ENCODE measurements at places on chromosomes 5 and 9.

GRCh38 chr5:88552426-88552825 is 283.8 kb upstream of the TMEM161B start:
- no peak for DNase-seq

DNA sequence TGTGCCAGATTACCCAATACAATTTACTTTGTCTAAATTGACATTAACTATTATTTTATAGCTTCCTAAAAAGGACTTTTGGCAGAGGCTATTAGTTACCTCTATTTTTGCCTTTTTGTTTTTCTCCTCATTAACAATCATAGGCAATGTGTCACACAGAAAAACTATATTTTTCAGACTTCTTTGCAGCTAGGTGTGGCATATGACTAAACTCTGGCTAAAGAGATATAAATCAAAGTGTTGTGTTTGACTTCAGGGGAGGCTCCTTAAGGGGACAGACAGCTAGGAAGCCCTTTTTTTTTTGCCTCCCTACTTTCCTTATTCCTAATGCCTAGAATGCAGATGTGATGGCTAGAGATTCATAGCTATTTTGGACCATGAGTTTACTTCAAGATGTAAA is 19.7 kb upstream of the GCNT4 start:
- no peak for DNase-seq

DNA sequence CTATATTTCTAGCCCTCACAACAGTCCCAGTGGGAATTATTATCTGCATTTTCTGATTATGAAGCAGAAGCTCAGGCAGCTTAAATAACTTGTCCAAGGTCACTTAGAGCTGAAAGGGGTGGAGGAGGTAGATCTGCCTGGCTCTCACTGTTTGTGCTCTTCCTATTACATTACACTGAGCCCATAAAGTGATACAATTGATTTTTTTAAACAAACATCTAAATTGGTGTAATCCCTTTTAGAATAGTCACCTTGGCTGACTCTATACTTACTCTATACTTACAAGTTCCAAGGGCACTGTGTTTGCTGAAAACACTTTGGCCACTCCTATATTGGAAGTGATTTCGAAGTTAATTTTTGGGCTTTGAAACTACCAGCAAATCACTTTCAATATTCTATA is 144.7 kb downstream of the APBA1 start:
- no peak for DNase-seq

DNA sequence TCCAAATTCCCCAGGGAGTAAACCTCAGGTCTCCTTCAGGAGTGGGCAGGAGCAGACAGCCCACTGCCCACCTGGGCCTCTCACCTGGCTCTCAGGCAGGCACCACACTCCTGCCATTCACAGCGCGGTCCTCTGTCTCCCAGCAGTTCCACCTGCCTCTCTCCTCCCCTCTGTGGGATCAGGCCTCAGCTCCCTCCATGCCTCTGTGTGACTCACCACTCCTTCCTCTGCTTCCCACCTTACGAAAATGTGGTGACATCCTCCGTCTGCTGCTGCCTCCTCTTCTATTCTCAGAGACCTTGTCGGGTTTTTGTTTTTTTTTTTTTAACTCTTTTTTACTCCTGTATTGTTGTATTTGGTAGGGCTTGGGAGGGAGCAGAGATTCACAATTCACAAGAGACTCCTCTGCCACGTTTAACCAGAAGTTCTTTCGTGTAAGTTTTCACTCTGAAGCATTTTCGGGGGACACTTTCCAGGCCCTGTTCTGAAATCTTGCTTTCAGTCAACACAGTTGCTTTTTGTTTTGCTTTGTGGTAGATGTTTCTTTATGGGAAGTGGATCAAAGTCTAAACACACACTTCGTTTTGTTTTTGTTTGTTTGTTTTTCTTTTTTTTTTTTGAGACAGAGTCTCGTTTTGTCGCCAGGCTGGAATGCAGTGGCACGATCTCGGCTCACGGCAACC is 21.1 kb upstream of the CDKN2AIPNL start:
- DNase-seq = no peak

- no peak for DNase-seq
Measured at GRCh38 chr9:4086119-4087090, 213.5 kb downstream of the GLIS3 start.

DNA sequence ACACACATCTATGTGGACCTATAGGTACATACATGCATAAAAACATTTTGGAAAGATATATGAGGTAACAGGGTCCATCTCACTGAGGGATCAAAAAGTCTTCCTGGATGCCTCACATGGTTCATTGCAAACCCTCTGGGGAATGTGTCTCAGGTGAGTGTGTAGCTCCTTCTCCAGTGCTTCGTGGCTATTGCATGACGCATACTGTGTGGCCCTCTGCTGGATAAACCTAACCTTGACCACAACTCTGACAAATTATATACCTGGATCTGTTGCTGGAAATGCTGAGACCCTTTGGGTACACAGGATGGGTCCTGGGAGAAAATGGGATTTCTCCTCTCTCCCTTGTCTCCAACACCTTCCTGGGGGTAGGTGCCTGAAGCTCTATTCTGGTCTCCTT is 91.9 kb downstream of the JAKMIP2 start:
- DNase-seq = no peak

- no peak for DNase-seq
Measured at GRCh38 chr5:37816883-37817282, 23.0 kb downstream of the GDNF start.

DNA sequence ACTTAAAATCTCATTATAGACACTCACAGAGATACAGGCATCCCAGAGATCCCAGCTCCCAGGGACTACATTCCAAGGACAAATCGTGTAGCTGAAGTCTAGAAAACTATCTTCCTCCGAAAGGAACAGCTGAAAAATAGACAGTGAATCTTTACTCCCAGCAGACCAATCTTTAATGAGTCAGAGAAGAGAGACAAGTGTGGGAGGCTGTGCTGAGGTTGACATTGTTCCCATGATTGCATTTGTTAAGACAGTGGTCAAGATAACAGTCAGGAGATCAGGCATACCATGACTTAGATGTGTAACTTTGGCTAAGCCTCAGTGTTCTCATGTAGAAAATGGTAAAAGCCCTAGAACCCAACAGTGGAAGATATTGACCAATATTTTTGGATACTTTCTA is 120.7 kb downstream of the PAPPA start:
- DNase-seq = no peak

DNA sequence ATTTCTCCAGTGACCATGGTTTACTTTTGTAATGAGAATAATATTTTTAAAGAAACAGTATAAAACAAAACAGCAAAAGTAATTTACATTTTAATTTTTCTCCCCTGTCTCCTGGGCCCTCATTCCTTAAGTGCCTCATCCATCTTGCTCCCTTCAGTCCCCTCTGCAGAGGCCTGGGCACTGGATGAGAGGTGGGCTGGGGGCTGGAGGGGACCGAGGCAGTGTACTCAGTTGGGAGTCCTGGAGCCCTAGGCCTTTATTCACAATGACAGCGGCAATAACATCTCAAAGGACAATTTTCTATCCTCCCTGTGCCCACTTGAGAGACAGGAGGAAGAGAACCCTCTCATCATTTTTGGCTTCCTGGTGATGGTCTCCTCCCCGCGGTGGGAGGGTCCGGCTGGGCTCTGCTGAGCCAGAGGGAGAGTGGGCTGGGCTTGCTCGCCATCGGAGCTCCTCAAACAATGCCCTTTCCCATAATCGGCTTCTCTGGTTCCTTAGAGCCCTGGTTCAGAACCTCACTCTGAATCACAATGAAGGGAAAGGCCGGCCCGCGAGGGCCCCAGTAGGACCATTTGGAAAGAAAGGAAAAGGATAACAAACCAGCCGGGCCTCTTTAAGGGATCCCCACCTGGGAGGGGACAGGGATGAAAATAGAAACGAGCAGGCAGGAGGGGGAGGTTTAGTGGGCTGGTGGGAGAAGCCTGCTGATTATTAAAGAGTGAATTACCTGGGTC is 9.7 kb upstream of the SMIM32 start:
- DNase-seq = no peak

GRCh38 chr5:56910210-56910965 is 992 bp downstream of the SETD9 start:
- DNase-seq = peak; percentile 68

GRCh38 chr9:2086971-2087370 is 71.8 kb downstream of the SMARCA2 start:
- DNase-seq = no peak

DNA sequence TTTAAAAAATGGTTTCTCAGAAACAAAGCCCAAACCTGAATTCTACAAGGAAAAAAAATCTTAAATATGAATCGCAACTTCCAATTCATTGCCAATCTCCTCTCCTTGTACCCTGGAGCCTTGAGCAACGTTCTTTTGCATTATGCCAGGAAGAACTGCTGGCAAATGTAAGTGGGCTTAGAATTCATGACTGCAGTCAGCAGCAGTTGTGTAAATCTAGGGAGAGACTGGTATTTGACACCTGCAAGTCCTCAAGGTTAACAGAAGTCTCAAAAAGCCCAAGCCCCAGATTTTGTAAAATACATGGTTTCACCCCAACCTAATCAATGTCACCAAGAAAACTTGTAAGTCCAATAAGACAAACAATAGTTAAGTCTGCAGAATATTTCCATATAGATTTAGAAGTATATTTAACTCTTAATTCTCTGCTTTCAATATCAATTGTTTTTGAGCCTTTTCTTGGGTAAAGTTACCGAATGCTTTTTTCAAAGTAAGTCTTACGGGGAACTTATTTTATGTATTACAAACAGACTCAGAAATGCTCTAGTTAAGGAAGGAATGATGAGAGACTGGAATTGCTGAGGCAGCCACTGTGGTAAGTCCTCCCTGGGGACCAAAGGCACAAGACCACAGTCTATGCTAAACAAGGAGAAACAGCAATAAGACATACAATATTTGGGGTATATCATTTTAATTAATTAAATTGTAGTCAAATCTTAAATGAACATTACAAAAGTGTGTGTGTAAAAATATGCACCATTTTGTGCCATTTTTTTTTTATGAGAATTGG is 31.3 kb downstream of the ELL2 start:
- no peak for DNase-seq

DNA sequence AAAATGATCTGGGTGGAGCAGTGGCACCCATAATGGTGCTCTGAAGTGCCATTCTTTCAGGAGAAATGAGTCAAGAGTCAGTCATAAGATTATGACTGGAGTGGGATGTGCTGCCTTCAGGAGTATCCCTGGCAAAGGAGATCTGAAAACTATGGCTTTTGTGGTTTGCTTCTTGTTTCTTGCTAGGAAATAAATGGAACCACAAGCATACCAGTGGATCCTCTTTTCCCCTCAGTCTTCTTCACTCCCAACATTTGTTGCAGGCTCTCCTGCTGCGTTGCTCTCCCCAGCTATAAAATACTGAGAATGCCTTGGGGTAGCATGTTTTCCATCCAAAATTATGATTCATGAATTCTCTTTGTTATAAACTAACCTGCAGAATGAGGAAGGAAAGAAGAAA is 199.1 kb downstream of the NNT start:
- DNase-seq = no peak

DNA sequence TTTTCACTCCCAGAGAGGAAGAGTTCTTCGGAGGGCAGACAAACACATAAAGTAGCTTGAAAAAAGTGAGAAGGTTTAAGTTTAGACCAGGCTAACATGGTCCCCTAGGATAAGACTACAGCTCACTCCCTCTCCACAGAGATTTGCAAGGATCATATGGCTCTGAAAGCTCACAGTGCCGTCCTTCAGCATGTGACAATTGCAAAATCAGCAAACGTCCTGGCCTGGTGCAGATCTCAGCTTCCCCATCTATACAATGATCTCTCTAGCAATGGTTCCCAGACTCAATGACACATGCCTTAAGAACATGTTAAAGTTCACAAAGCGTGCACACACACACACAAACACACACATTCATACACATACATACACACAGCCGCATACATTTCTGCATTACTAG is 327.6 kb downstream of the ACTL7B start:
- DNase-seq = no peak

GRCh38 chr5:24963611-24964010 is 318.8 kb upstream of the CDH10 start:
- DNase-seq = no peak
